ENCODE measurements at places on chromosomes 4 and X.

GRCh38 chrX:110987292-110987691, 108.7 kb upstream of the PAK3 start:
- no peak for DNase-seq

GRCh38 chr4:167041524-167041923, 192.8 kb downstream of the SPOCK3 start:
- no peak for DNase-seq

- no peak for DNase-seq
Observed at GRCh38 chr4:3323071-3323481, 30.3 kb downstream of the RGS12 start.

- no peak for DNase-seq
Observed at GRCh38 chrX:39985551-39985950, 112.2 kb downstream of the BCOR start.

- DNase-seq, result no peak
Observed at GRCh38 chrX:118506805-118507480, 11.3 kb downstream of the DOCK11 start.

GRCh38 chrX:150365990-150366911, 3.1 kb downstream of the MAMLD1 start:
- no peak for DNase-seq

GRCh38 chr4:178448372-178449035, 1006.3 kb upstream of the AGA start:
- DNase-seq, result no peak

GRCh38 chrX:108347800-108348199, 90.4 kb downstream of the COL4A6 start:
- DNase-seq, result no peak

GRCh38 chr4:3390288-3390811, 51.4 kb upstream of the HGFAC start:
- DNase-seq, result no peak

- no peak for DNase-seq
Observed at GRCh38 chr4:155761916-155762315, 3.1 kb downstream of the GUCY1B1 start.

DNA sequence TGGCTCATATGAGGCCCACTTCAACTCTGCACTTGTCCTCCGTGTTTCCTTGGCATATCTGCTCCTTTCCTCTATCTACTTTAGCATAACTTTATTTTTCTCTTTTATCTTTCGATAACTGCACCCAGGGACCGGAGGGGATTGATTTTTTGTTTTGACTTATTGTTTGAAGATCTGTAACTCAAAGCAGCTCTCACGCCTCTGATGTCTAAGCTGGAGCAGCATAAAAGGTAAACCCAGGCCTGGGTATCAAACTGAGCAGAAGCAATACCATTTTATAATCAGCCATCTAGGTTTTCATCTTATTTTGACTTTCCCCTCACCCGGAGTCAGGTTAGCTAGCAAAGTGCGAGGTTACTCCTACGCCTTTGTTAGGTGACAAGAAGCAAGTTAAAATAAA, 28.4 kb downstream of the LEF1 start:
- no peak for DNase-seq

GRCh38 chr4:26692014-26692726, 108.3 kb downstream of the TBC1D19 start:
- DNase-seq, result no peak

DNA sequence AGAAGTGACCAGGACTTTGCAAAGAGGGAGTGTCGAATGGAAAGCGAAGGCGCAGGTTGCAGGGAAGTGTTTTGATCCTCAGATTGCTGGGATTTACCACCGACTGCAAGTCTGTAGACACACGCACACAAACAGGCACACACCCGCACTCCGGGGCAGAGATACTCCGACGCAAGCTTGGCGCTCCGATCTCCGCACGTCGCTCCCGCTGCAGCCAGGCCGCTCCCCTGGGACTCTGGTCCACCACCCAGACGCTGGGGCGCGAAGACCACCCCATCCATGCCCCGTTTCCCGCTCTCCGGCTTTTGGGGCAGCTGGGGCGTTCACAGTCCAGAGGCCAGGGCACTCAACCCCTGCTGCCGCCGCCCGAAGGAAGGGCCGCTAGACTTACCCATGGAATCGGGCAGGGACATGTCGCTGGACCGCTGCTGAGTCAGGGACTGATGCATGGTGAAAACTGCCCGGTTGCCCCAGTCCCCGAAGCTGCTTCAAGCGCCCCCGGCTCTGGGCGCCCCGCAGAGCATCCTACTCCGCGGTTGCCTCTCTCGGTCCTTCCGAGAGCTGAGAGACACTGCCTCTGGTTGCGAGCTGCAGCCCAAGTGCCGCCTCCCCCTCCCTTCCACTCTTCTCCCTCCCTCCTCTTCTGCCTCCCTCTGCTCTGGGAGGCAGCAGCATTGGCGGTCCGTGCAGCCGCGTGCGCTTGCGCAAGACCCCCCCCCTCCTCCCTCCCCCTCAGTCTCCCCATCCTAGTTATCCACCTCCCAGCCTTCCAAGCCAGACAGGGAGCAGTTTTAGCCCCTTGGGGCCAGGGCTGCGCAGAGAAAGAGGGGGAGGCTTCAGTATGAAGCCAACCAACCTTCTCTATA, at the start of gene TMEM255A:
Gene TMEM255A (minus strand): TSS at position 601 of the 866 bp plus-strand sequence. CDS start 152 bp downstream, at position 449.
- DNase-seq, result no peak

- peak; percentile 31 for DNase-seq
Observed at GRCh38 chr4:10416441-10416840, 40.8 kb downstream of the ZNF518B start.

- DNase-seq, result no peak
Observed at GRCh38 chrX:132114607-132115006, 13.2 kb downstream of the FRMD7 start.

DNA sequence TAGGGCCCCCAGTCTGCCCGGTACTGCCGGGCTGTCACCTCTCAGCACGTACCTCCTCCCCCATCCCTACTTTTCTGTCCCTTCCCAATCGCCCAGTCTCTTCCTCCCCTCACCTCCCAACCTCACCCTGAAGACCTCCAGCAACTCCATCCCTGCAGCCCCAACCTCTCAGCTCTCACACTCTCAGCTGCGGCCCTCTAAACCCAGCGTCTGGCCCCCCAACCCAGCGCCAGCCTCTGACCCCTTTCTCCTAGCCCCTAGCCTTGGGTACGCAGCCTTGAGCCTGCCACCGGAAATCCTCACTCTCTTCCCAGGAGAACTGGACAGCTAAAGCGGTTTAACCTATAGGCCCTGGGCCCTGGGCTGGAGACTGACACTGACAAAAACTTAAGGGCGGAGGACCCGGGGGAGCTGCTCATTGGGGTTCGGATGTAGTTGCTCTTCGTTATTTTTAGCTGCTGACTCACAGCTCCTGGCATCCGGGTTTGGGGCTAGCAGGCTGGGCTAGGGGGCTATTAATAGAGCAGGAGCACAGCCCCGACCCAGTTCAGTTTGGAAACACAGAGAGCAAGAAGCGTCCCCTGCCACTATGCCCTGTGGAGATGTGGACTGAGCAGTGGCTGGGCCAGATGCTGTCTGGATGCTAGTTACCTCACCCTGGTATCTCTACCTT, 9.6 kb upstream of the DLG3 start:
- DNase-seq, result peak; percentile 13

DNA sequence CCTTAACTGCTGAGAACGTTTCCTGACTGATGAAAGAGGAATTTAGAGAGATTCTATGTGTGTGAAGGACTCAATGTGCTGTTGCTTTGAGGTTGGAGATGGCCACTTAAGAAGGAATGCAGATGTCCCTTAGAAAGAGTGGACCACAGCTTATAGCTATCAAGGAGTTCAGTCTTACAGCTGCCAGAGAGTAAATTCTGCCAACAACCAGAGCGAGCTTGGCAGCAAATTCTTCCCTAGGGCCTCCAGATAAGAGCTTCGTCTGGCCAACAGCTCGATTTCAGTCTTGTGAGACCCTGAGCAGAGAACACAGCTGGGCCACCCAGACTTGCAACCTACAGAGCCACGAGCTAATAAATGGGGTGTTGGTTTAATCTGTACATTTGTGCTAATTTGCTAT, 21.8 kb downstream of the MID1 start:
- no peak for DNase-seq

DNA sequence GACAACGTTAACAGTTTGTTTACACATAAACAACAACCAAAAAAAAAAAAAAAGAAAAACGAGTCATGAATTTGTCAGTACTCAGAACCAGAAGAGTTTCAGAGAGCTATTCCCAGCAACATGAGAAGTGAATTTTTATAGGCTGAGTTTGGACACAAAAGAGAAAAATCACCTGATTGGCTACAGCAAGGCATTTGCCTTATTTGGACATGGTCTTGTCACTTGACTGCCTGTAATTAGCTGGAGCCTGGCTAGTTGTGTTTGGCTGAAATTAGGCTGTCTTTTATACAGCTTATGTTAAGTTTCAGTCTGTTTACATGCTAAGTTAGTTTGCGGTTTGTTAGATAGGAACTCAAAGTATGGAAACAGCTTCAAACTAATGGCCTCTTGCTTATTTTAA, 880 bp upstream of the TEX13A start:
- DNase-seq, result no peak

- peak; percentile 24 for DNase-seq
Observed at GRCh38 chr4:143185253-143186107, 763 bp downstream of the USP38 start.

GRCh38 chr4:36054694-36055422, 189.5 kb downstream of the ARAP2 start:
- no peak for DNase-seq

DNA sequence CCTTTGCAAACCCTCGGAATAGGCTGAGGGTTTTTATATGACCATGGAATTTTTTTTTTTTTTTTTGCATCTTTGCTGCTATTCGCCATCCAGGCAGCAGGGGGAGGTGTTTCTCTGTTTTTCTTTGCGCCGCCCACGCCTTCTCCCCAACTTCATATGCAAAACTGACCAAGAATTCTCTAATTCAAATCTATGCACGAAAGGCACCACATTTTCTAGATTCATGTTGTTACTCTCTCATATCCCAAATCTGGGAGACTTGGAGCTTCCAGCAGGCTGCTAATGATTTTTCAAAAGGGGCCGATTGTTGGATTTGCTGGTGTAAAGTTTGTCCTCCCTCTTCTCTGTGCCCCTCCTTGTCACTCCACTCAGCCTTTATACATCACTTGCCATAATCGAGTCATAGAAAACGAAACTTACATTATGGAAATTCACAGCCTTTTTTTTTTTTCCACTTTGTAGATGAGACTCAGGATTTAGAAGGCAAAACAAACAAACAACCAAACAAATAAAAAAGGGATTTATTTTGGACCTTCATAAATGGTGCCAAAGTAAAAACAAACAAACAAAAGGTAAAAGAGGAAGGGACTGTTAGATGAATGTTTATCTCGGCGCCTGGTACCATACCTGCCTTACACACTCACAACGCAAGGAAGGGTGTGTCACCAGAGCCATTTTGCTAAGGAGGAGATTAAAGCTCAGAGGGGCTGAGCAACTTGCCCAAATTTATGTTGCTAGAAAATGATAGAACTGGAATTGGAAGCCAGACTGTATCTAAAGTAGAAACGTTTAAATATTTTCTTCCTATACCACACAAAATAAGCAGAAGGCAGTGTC, 29.3 kb upstream of the BOD1L1 start:
- DNase-seq, result peak; percentile 34

- DNase-seq, result no peak
Observed at GRCh38 chr4:30719454-30720020, 632 bp upstream of the PCDH7 start.

DNA sequence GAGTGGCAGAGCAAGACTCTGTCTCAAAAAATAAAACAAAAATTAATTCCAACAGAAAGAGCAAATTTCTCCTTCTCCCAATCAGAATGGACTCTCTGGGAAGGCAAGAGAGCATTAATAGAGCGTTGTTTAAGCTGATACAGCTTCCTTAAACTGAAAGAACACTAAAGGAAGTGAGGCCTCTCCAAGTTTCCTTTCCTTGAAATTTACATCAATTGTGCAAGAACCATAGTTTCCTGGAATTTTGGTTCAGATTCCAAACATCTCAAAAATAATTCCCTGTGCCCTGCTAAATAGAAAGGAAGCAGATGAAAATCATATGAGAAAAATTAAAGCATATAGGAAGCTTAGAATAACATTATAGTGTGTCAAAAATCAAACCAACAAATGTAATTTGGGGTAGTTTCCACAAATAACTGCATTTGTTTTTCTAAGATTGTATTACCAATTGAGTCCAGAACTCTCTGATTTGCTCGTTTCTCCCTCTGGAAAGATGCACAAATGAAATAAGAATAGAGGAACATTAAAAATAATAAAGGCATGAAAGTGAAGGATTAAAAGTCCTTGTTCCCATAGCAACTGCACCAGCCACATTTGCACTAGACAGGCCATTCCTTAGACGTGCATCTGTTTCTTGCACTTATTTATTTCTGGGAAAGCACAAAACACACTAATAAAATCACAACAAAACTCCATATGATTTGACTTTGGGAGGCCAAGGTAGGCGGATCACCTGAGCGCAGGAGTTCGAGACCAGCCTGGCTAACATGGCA, 3.7 kb upstream of the FAM241A start:
- DNase-seq, result no peak

DNA sequence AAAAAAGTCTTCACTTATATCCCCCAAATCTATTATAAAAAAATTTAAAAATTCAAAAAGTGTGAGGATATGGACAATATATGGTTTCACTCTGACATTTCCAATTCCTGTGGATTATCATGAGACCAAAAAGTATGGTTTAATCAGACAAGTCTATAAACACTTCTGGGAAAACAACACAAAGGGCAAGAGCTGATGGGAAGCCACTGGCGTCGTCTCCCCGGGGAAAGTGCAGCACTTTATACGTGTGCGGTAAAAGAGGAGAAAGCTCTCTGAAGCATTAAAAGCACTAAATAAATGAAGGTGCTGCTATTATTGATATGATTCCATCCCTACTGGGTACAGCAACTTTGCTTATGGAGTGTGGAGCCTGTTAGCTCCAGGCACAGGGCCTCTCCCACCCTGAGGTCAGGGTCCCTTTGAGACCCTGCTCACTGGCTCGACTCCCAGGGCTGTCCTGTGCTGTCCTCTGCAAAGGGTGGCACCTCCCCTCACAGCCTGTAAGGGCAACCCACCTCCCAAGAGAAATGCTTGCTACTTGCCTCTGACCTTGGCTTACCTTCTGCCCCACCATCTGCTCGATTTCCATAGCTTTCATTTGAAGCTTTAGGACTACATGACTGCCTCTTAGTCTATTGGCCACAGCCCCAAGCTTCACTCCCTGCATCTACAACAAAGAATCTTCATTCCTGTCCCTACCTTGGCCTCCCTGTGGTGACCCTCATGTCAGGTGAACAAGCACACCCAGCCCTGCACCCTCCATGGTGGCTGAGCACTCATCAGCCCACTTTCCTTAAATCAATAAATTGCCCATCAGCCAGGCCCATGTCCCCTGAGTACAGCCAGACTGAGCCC, 248.6 kb downstream of the HNRNPD start:
- no peak for DNase-seq
